NCI-H1092 (cell line): ENCODE measurements at places on chromosomes 6 and 20.

- no peak for DNase-seq
Measured at GRCh38 chr6:13089296-13089994, 238.9 kb downstream of the TBC1D7 start.

DNA sequence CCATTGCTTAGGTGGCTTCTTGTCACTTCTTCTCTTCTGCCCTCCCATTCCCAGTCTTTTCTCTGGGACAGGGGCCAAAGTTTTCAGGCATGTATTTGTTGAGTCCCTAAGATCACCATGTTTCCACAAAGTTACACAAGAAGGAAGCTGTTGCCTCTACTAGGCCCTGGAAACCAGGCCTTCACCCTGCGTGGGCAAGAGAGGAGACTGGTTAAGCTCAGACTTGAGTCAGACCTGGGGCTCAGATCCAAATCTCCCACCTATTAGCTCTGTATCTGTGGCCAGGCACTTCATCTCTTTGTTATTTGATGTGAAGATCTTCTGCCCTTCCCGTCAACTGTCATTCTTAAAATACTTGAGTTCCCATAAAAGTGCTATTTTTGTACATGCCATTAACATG lies 154.6 kb downstream of the SASH1 start:
- no peak for DNase-seq

DNA sequence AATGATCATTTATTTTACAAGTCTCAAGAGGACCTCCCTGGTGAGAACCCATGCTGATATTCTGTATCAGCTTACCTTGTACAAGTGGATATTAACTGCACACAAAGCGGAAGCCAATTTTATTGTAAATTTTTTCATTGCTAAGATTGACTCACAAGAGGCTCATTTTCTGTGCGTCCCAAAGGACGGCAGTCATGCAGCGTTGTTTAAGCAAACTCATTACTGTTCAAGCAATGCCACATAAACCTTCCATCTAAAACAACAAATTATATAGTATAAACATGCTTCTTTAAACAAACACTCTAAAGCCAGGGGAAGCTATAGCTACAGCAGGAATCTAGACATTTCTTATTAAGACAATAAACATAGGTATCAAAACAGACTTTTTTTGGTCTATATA lies 575.3 kb downstream of the FRK start:
- DNase-seq: peak; percentile 48

- no peak for DNase-seq
Measured at GRCh38 chr20:21048841-21049273, 57.3 kb downstream of the LINC00237 start.

GRCh38 chr6:28351493-28351925 lies 1.8 kb downstream of the ZKSCAN3 start:
- DNase-seq: no peak

DNA sequence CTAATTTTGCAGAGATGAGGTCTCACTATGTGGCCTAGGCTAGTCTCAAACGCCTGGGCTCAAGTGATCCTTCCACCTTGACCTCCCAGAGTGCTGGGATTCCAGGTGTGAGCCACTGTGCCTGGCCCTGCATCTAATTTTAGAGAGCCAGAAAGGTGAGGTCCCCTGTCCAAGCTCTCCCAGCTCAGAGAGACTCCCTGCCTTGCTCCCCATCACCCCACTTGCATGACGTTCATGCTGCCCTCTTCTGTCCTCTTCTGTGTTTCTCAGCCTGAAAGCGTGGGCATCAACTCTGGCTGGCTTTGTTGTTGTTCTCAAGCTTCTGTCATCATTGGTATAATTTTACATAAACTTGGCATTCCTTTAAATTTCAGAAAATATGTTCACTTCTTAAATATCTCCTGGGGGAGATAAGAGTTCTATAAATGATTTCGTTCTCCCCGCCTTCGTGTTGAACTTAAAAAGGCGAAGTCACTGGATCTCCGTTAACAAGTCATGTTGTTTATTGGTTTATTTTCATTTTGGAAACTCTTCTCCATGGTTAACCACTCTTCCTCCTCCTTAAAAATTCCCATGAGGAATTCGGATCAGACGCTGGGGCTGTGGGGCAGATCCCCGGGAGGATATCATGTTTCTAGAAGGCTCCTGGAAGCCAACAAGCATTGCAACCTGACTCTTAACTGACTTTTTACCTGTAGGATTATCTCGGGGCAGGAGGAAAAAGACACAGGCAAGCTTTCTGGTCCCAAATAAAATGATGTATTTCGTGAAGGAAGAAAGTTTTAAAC lies 13.2 kb upstream of the PARD6B start:
- no peak for DNase-seq

DNA sequence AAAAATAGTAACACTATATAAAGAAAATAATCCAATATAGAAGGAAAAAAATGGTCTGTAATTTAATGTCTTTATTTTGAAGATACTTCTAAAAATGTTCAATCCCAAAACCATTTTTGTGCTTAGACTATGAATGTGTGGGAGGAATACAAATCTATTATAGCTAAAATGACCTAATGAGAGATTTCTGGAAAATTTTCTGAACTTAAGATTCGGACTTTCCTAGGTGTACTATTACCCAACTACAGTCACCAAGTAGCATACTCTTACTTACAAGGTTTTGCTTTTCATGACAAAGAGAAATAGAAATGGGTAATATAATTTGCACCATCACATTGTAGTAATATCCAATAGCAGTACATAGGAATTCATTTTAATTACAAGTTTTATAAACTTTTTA lies 29.9 kb downstream of the MAP3K7 start:
- no peak for DNase-seq
